ENCODE measurements at places on chromosomes 16 and 17.

DNA sequence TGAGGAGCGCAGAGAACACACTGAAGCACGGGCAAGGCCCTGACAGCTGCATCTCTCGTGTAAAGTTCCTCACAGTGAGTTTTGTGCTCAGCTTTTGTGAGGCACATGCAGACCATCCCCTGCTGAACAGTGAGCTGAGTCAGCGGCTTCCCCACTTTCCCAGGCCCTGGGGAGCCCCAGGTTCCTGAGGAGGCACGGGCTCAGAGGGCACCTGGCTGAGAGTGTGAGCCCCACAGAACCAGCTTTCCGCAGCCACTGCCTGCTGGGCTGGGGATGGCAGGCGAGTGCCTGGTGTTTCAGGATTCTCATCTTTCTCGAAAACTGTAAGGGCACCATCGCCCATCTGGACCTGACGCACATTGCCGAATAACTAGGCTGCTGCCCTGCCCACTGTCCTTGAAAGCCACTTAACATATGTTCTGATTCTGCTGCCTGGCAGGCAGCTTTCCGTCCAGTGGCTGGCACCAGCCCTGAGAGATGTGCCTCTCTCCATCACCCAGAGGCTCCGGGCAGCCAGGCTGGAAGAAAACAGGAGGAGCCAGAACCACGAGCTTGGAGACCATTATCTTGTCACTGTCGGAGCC lies 266.7 kb upstream of the FOXF1 start:
- DNase-seq = no peak

DNA sequence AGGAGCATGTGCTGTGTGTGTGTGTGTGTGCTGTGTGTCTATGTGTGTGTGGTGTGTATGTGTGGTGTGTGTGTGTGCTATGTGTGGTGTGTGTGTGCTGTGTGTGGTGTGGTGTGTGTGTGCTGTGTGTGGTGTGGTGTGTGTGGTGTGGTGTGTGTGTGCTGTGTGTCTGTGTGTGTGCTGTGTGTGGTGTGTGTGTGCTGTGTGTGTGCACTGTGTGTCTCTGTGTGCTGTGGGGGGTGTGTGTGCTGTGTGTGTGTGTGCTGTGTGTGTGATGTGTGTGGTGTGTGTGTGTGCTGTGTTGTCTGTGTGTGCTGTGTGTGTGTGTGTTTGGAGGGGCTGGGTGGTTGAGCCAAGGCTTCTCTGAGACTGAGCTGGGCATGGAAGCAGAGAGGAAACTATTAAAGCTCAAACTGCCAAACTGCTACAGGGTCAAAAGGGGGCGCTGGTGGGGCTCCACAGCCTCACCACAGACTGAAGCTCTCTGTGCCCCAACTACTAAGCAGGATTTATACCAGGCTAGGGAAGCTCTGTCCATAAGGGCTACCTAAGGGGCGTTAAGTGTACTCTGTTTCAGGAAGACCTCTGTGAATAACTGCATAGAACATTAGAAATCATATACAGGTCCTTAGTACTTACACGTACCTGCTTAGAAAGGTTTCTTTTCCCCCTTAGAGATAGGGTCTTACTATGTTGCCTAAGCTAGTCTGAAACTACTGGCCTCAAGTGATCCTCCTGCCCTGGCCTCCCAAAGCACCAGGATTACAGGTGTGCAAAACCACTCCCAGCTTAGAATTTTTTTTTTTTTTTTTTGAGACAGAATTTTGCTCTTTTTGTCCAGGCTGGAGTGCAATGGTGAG lies 27.8 kb upstream of the GHDC start:
- DNase-seq = peak; percentile 38

GRCh38 chr16:23132775-23133463 lies 16.3 kb downstream of the USP31 start:
- no peak for DNase-seq

DNA sequence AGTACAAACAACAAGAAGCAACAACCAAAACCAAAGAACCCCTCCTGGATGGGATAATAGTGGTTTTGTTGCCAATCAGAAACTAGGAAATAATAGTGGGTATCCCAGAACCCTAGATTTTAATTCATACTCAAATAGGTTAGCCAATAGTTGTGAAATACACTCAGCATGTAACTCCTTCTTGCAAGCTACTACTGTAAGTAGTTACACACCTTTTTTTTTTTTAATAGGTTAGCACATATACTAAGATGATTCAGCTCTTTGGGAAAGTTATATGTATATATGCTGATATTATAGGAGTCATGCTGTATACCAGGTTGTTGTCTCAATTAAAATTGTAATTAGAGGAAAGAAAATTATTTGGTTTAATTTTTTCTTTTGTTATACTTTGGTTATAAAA lies 92.5 kb upstream of the HAS3 start:
- DNase-seq = no peak

DNA sequence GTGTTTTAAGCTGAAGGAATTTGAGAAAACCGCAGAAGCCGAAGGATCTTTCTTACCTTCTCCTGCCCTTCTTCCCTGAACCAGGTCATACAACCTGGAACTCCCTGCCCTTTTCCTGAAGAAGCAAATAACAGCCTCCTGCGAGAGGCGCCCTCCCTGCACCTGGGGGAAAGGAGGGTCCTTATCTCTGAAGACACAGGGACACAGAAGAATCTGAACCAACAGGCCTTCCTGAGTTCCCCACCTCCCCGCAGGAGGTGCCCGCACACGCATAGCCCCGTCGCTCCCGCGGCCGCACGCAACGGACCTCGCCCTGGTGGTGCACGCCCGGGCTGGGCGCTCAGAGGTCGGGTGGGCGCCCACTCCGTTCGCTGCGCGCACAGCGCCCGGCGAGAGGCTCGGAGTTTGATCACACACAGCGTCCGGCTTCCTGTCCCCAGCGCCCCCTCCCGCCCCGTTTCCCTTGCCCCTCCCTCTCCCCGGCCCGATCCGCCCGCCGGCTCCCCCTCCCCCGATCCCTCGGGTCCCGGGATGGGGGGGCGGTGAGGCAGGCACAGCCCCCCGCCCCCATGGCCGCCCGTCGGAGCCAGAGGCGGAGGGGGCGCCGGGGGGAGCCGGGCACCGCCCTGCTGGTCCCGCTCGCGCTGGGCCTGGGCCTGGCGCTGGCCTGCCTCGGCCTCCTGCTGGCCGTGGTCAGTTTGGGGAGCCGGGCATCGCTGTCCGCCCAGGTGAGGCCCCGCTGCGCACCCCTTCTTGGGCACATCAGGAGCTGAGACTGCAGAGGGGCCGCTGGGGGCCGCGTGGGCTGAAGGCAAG lies at the start of gene TNFSF12:
TSS of gene TNFSF12 (plus strand) at position 474 of the 816 bp plus-strand sequence. CDS start at position 570, 96 bp downstream.
- DNase-seq = no peak

DNA sequence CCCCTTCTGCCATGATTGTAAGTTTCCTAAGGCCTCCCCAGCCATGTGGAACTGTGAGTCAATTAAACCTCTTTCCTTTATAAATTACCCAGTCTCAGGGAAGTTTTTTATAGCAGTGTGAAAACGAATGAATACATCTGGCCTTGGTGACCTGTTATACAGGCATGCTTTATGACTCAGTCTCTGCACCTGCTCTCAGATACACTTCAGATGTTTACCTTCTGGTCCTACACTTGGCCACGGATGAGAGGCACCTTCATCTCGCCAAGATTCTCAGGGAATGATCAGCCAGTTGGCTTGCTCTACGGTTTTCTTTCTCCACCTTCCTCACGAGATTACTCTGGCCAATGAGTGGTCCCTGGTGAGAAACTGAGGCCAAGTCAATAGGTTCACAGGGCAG lies 304.7 kb downstream of the CA10 start:
- no peak for DNase-seq

DNA sequence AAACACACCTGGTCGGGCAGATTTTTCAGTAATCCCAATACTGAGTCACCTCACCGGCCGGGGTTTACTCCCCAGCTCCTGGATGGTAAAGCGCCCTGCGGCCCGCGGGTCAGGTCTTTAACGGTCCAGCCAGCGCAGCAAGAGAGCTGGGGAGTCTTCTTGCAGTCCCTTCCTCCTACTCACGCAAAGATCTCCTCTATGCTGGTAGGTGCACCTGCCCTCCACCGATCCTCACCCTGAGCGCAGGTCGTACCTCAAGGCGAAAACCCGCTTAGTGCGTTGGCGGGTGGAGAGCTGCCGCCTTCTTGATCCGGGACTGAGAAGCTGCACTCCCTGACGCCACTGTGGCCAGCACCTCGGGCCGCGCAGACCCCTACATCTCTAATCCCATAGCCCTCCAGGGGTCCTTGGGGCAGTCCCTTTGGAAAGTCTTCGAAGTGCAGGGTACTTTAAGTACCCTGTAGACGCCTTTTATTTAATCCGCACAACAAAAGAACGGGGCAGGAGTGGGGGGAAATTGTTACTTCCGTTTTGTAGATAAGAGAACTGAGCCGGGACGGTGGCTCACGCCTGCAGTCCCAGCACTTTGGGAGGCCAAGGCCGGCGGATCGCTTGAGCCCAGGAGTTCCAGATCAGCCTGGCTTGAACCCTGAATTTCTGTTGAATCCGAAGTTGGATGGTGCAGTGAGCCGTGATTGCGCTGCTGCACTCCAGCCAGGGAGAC lies 10.4 kb upstream of the HOXB13 start:
- no peak for DNase-seq

DNA sequence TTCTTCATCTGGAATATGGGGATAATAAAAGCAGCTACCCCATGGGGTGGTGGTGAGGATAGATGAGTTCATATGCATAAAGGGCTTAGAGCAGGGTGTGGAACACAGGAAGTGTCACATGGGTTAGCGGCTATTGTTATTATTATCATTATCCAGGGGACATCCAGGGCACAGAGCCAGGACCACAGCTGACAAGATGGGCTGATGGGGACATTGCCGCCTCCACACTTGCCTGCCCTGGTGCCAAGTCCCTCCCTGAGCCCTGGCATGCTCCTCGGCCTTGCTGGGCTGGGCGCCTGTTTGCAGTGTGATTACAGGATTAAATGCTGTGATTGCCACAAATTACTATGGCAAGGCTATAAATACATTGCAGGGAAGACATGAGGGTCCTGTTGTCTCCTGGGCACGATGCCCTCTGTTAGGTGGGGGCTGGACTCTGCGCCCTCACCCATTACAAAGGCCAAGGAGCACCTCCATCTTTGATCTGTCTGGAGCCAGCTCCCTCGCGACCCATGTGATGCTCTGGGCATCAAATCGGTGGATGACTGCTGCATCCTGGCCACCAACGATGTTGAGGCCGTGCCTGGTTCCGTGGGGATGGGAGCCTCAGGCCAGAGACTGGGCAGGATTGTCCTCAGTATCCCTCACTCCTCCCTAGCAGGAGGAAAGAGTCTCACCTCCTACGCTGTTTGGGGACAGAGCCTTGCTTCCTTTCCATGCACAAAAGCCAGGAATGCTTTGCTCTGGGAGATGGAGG lies 43.2 kb downstream of the PIMREG start:
- DNase-seq = no peak

Measured in RCC 7860 (cell line).